ENCODE measurements at places on chromosomes 1 and 21. TPM values are rescaled to one million over a fixed set of nuclear protein-coding genes. Genes with fewer than 3 reads are reported as not detected.
A peak's percentile ranks its signal among the peaks of the same experiment; 100 is the strongest.

DNA sequence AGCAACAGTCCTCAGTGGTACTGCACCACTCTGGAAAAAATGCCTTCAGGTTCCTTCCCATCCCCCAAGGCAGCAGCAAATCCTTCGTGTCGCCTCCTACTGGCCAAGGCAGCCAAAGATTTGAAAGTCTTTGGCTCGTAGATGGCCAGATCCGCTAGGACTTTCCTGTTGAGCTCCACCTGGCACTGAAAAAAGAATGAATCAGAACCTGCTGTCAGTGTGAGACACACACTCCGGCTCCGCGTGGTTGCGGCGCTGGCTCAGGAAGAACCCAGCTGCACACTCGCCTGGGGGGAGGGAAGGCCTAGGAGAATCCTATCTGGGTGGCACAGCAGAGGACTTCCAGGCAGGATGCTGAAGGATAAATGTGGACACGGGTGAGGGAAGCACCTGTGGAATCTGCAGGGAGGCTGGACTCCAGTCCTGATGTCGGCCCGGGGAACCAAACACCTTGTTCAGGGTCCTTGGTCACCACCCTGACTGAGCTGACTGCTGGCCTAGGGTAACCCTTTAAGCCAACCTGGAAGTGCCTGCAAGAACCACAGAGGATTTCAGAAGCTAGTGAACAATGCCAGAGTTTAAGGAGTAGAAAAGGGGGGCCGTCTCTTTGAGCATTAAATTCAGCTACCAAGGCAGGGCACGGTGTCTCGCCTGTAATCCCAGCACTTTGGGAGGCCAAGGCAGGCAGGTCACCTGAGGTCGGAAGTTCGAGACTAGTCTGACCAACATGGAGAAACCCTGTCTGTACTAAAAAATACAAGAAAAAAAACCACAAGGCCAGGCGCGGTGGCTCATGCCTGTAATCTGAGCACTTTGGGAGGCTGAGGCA, 3.2 kb upstream of the CCNL2 start:
- DNase-seq = peak; percentile 77

The TMEM82 gene
- total RNA-seq = not detected

- peak; percentile 91 for DNase-seq
These were observed 3.7 kb upstream of the SDE2 start for GRCh38 chr1:226002667-226003501.

- DNase-seq = no peak
These were observed 10.0 kb downstream of the RABGAP1L start for GRCh38 chr1:174169342-174169741.

DNA sequence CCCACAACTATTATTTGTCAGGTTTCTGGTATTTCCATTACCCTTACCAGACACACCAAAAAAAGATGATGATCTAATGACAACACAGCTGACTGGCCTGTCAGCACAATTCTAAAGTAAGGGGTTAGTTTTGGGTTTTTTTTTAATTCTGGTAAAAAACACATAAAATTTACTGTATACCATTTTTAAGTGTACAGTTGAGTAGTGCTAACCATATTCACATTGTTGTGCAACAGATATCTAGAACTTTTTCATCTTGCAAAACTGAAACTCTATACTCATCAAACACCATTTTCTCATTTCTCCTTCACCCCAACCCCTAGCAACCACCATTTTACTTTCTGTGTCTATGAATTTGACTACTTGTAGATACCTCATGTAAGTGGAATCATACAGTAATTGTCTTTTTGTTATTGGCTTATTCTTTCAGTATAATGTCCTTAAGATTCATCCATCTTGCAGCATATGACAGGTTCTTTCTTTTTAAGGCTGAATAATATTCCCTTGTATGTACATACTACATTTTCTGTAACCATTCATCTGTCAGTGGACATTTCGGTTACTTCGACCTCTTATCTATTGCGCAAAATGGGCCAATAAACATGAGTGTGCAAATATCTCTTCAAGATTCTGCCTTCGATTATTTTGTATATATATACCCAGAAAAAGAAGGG, 29.8 kb downstream of the ARNT start:
- no peak for DNase-seq

DNA sequence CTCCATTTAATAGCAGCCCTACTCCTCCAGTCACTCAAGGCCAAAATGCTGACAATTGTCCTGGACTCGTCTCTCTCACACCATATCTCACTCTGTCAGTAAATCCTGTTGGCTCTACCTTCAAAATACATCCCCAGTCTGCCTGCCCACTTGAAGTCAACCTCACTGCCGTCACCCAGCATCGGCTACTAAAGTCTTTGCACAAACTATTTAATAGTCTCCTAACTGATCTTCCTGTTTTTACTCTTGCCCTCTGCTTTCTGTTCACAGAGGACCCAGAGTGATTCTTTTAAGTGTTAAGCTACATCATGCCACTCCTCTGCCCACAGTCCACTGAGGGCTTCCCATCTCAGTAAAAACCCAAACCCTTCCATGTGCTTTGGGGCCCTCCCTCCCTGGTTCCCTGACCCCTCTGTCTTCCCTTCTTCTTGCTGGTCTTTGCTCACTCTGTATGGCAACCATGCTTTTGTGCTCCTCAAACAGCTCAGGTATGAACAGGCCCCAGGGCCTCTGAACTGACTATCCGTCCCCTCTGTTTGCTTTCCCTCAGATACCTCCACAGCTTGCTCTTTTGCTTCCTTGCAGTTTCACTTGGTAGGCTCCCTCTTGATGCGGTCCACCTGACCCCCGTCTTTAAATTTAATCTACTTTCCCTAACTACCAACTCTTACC, 19.0 kb downstream of the RNASEL start:
- no peak for DNase-seq

DNA sequence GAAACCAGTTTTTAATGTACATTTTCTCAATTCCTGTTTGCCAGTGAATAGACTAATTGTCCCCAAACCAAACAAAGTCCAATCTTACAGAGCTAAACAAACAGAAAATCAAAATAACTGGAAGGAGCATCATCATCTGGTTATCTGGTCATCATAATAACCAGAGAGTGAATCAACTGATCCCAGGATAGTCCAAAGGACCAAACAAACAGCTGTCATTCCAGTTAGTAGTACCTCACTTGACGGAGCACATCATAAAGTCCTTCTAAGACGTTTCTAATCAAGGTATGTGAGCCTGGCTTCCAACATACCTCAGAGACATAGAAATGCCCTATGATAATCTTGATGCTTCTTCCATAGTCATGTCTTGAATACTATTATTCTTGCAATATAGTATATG, 240.5 kb downstream of the LTN1 start:
- DNase-seq = no peak

The XCL1 gene
- not detected for total RNA-seq

DNA sequence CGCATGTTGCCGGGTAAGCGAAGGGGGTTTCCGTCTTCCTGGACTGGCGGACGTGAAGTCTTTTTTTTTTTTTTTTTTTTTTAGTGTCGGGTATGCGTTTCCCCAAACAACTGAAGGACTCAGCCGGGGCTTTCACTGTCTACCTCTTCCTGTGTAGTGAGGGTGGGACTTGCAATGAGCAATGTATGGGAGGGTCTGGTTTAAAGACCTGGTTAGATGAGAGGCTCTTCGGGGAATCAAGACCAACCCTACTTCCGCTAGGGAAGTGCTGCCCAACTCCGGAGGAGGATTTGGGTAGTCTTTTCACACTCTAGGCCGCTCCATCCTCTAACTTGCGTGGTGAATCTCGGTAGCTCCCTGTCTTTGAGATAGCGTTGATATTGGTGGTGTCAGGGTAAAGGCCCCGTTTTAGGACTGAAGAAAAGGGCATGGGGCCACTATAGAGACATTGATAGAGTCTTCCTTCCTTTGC, 754 bp downstream of the PRRC2C start:
- DNase-seq = no peak

DNA sequence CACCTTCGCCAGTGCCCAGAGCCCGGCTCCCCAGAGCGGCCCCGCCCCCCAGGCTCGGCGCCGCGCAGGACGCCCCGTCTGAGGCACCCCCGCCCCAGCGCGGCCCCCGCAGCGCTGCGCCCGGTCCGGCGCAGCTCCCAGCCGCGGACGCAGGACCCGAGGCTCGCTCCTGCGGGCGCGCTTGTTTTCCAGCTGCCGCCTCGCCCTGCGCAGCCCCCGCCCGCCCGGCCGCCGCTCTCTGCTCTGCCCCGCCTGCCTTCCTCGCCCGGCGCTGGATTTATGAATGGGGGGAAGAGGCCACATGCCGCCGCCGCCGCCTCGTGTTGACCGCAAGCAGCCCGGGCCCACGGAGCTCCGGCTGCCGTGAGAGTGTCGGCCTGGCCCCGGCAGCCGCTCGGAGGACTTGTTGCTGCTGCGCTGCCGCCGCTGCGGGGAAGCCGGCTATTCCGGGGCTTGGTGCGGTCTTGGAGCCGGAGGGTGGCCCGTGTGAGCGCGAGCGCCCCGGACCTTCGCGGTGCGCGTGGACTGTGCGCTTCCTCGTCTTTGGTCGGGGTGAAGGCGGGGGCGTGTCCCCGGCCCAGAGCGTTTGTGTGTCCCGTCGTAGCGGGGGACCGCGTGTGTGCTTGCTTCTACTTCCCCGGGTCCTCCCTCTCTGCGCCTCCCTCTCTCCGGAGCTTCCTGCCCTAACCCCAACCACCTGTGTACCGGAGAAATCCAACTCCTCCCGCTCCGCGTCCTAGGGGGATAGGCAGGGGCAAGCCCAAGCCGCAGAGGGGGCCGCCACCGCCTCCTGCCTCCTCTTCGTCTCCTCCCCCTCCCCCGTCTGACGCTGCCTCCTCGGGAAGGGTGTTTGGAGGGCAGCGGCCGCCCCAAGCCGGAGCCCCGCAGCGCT, 736 bp downstream of the KCNC4 start:
- peak; percentile 77 for DNase-seq

GRCh38 chr1:14486401-14487201, 111.9 kb upstream of the KAZN start:
- DNase-seq = no peak

DNA sequence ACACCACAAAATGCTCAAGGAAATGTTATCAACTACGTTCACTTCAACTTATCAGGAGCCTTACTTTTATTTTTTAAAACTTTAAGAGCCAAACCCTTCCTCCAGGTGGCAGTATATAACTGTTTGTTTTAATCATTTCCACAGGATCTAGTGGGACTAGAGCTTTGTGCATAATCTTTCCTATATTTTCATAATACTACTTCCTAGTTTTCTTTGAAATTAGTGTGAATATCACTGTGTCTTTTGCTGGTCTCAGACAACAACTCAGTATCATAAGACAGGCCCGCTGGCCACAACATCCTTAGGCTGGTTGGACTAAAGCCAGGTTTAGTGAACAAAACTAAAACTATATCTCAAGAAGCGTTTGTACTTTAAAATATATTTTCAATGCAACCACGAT, 145.5 kb downstream of the TIAM1 start:
- DNase-seq = peak; percentile 57

The AMY2A gene
- total RNA-seq = not detected

DNA sequence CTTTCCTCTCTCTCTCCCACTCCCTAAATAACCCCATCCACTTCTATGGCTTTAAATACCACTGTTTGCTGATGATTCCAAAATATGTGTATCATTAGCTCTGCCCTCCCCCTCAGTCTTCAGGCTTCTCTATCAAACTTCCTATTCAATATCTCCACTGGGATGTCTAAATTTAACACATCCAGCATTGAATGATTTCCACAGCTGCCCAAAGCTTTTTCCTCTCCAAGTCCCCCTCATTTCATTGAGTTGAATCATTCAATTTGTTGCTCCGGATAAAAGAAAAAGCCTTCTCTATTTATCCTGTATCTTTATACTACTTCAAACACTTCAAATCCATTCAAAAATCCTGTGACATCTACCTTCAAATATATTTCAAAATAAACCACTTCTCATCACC, 225.0 kb downstream of the SEC16B start:
- no peak for DNase-seq

DNA sequence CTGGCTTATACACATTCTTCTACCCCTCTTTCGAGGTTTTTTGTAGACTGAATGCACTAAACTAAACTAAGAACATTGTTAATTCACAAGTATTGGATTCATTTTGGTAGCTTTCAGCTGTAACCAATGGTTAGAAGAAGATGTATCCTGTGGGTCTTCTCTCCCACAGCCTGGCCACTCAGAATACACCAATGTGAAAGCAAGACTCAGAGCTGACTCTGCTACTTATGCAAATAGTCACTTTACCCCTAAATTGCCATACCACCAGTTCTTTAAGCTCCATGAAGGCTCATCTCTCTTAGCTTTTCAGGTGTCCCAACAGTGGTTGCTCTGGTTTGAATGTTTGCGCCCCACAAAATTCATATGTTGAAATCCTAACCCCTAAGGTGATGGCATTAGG, 60.1 kb downstream of the RGS13 start:
- no peak for DNase-seq

DNA sequence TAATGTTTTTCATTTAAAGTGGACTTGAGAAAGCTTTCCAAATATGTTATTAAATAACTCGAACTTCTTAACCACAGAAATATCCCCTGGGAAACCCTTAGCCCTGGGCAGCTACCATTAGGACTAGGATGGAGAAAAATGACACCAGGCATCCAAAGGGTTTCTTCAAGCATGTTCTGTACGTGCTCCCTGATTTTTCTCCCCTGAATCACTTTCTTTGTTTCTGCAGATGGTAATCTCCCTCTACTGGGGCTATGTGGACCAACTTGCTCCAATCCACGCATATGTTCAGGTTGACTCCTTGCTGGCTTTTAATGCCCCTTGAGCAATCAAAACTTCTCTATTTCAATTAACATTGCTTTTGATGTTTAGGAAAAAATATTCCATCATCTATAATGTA, 312.7 kb upstream of the C1orf87 start:
- no peak for DNase-seq

- peak; percentile 88 for DNase-seq
These were observed 925 bp downstream of the PDE9A start for GRCh38 chr21:42654179-42654912.

- peak; percentile 53 for DNase-seq
These were observed at the start of gene MAP1LC3C for GRCh38 chr1:241999026-241999425. TSS of gene MAP1LC3C (minus strand) at chr1:241999098. CDS start at chr1:241999008, 90 bp downstream.

DNA sequence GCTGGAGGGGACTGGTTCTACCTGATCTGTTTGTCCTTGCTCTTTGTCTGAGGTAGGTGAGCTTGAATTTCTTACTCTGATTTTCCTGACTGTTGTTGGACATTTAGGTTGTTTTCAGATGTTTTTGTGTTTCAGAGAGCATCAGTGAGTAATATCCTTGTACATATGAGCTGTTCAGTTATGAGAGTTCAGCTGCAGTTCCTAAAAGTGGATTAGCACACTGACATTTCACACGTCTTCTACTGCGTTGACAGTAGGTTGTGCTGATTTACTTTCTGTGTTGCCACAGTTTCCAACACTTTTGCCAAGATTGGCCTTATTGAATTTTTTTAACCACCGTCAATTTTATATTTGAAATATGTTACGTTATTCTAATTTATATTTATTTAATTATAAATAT, 27.7 kb downstream of the CXADR start:
- DNase-seq = no peak

- DNase-seq = no peak
These were observed 32.2 kb downstream of the SOAT1 start for GRCh38 chr1:179325836-179326235.

GRCh38 chr1:245996811-245997210, 510.3 kb downstream of the SMYD3 start:
- DNase-seq = no peak

Data from neural progenitor cell (in vitro differentiated cells).